ENCODE measurements at places on chromosomes 4 and X.
A peak's percentile ranks its signal among the peaks of the same experiment; 100 is the strongest.

- no peaks in the 10 kb centered on the region for H3K36me3 ChIP-seq
- no peak overlapping the region for H3K4me3 ChIP-seq
- H3K4me1 ChIP-seq = no peaks in the 10 kb centered on the region
- no peak overlapping the region for H3K27ac ChIP-seq
- no peak for DNase-seq
These were observed 25.6 kb upstream of the DAPP1 start for GRCh38 chr4:99790796-99791617.

DNA sequence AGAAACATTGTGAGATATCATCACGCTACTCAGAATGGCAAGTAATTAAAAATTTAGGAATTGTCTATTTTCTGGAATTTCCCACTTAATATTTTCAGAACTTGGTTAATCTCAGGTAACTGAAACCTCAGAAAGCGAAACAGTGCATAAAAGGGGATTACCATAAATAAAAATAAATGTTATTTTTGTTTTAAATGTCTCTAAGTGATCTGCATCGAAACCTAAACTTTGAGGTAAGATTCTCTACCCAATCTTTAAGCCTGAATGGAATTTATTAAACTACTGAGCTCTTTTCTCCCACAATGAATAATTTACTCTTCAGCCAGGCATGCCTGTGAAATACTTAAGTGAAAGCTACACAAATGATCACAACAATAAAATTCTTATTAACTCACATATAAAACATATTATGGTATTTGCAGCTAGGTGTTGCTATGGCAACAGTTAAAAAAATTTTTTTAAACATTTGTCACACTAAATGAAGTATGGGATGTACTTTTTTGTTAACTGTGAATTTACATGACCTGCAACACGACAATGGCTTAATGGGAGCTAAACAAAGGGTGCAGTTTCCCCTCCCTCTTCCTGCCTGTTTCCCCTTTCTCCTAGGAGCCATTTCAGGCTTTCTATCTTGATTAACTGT lies 220.2 kb upstream of the PRPS2 start:
- H3K36me3 ChIP-seq = no peaks in the 10 kb centered on the region
- no peak for DNase-seq
- no peak overlapping the region for H3K27ac ChIP-seq
- H3K27me3 ChIP-seq = no peaks in the 10 kb centered on the region
- H3K4me3 ChIP-seq = no peak overlapping the region

- H3K4me3 ChIP-seq = no peak overlapping the region
- H3K27ac ChIP-seq = no peak overlapping the region
- peaks cover 4% of the 10 kb centered on the region for H3K36me3 ChIP-seq
- no peak for DNase-seq
- no peaks in the 10 kb centered on the region for H3K27me3 ChIP-seq
These were observed 103.3 kb upstream of the TSPAN7 start for GRCh38 chrX:38458071-38458470.

GRCh38 chr4:55013431-55013955 lies 111.9 kb downstream of the KDR start:
- no peak overlapping the region for H3K27ac ChIP-seq
- no peaks in the 10 kb centered on the region for H3K27me3 ChIP-seq
- no peak overlapping the region for H3K4me3 ChIP-seq
- no peaks in the 10 kb centered on the region for H3K4me1 ChIP-seq
- H3K36me3 ChIP-seq = peaks cover 3% of the 10 kb centered on the region

DNA sequence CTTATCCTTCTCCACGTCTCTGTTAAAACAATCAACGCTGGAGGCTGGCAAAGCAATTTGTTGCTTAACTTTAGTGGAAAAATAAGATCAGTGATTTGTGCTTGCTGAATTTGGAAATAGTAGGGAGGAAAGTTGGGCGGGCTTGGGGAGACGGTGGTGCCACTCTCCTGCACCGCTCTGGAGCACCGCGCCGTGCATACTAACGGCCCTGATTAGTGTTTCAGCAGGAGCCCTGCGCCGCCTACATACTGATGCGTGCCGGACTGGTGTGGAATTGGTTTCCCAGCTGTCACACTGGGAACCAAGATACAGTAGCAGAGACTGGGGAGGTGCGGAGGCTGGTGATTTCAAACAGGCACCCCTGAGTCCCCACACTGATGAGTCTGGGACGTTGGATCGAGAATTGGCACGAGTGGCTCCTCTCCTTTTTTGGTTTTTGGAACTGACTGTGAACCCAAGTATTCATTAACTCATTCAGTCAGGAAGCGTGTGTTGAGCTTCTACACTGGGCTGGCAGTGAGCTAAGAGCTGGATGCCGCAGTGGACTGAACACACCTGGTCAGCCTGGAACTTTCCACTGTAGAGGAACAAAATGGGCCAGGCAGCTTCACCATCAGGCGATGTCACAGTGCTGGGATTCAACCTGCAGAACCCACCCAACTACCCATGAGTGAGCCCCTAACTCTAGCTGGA lies 29.0 kb upstream of the PSAPL1 start:
- no peaks in the 10 kb centered on the region for H3K27me3 ChIP-seq
- no peak overlapping the region for H3K27ac ChIP-seq
- peaks cover 4% of the 10 kb centered on the region for H3K4me1 ChIP-seq

DNA sequence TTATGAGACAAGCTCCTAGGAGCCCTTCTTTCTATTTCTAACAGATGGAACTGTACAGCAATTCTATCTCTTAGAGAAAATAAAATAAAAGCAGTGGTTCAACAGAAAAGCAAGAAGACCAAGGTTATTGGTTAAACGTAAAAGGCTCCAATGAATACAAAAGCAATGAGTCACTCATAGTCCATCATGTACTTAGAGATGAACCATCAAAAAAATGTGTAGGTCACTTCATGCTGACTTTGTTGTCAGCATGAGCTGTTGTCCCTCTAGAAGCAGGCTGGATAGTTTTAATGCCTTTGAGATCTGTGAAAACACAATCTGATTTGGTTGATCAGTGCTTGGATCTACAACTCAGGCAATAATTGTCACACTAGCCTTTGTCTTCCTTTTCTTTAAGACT lies 378.6 kb upstream of the ANXA10 start:
- no peaks in the 10 kb centered on the region for H3K27me3 ChIP-seq
- no peaks in the 10 kb centered on the region for H3K4me1 ChIP-seq
- H3K27ac ChIP-seq = no peak overlapping the region
- DNase-seq = no peak
- H3K36me3 ChIP-seq = no peaks in the 10 kb centered on the region

GRCh38 chrX:153774576-153775292 lies 6.1 kb upstream of the SRPK3 start:
- peaks cover 2% of the 10 kb centered on the region for H3K36me3 ChIP-seq
- no peak overlapping the region for H3K4me3 ChIP-seq
- H3K27me3 ChIP-seq = no peaks in the 10 kb centered on the region
- no peaks in the 10 kb centered on the region for H3K4me1 ChIP-seq

- H3K36me3 ChIP-seq = no peaks in the 10 kb centered on the region
- DNase-seq = no peak
- no peak overlapping the region for H3K27ac ChIP-seq
- H3K4me3 ChIP-seq = no peak overlapping the region
These were observed 82.6 kb downstream of the ANXA3 start for GRCh38 chr4:78634011-78634664.

- peaks cover 3% of the 10 kb centered on the region for H3K36me3 ChIP-seq
- no peak overlapping the region for H3K27ac ChIP-seq
- no peak overlapping the region for H3K4me3 ChIP-seq
These were observed 485.8 kb upstream of the TECRL start for GRCh38 chr4:64895031-64895430.

DNA sequence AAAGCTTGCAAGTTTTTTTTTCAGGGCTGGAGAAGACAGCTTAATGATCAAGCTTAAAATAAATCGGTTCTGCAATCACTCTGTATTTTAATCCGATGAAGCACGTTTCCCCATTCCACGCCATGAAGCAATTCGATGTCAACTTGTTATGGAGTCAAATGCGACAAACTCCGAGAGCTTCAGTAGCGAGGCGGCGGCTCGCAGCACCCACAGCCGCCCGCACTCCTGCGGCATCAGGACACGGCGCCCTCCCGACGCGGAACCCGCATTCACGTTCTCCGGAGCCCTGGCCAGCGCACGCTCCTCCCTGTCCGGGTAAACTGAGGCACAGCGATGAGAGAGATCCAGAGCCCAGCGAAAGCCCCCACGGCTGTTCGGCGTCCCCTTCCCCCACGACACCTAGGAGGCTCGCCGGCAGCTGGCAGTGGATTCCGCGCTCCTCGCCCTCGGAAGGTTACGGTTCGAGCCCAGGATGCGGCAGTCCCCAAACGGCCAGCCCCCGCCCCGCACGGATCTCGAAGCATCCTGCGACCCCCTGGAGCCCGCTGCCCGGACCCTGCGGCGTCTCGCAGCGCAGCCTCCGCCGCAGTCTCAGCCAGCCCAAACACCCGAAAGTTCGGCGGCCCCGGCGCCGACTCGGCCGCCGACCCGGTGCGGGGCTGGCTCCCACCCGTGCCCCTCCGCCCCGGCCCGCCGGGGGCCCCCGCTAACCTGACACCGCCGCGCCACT lies 507 bp downstream of the MFAP3L start:
- DNase-seq = no peak
- no peak overlapping the region for H3K27ac ChIP-seq
- no peaks in the 10 kb centered on the region for H3K4me1 ChIP-seq
- H3K4me3 ChIP-seq = peak overlapping the region; percentile 86

GRCh38 chr4:98222306-98222705 lies 38.9 kb upstream of the RAP1GDS1 start:
- no peaks in the 10 kb centered on the region for H3K4me1 ChIP-seq
- no peak overlapping the region for H3K4me3 ChIP-seq
- no peaks in the 10 kb centered on the region for H3K27me3 ChIP-seq
- H3K27ac ChIP-seq = no peak overlapping the region
- H3K36me3 ChIP-seq = no peaks in the 10 kb centered on the region

GRCh38 chr4:89071311-89071710 lies 14.3 kb upstream of the FAM13A start:
- DNase-seq = no peak
- no peak overlapping the region for H3K27ac ChIP-seq
- H3K4me1 ChIP-seq = no peaks in the 10 kb centered on the region
- peaks cover 5% of the 10 kb centered on the region for H3K36me3 ChIP-seq
- H3K4me3 ChIP-seq = no peak overlapping the region

DNA sequence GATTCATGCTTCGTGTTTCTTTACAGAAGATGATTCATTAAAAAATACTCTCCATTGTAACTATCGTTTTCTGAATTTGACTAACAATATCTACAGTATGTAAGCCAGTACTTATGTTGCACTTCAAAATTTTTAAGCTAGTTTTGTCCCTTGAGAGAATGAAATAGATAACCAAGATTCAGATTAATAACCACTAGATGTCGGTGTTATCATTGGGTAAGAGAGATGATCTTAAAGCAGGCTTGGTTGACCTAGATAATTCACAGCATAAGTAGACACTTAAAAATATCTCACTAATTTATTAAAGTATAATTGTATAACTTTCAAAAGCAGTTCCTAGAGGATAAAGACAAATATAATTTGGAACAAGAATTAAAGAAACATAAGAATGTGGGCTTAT lies 430.9 kb downstream of the C4orf33 start:
- H3K27ac ChIP-seq = no peak overlapping the region
- no peak overlapping the region for H3K4me3 ChIP-seq
- no peak for DNase-seq
- H3K27me3 ChIP-seq = no peaks in the 10 kb centered on the region
- H3K4me1 ChIP-seq = peaks cover 2% of the 10 kb centered on the region
- H3K36me3 ChIP-seq = no peaks in the 10 kb centered on the region

DNA sequence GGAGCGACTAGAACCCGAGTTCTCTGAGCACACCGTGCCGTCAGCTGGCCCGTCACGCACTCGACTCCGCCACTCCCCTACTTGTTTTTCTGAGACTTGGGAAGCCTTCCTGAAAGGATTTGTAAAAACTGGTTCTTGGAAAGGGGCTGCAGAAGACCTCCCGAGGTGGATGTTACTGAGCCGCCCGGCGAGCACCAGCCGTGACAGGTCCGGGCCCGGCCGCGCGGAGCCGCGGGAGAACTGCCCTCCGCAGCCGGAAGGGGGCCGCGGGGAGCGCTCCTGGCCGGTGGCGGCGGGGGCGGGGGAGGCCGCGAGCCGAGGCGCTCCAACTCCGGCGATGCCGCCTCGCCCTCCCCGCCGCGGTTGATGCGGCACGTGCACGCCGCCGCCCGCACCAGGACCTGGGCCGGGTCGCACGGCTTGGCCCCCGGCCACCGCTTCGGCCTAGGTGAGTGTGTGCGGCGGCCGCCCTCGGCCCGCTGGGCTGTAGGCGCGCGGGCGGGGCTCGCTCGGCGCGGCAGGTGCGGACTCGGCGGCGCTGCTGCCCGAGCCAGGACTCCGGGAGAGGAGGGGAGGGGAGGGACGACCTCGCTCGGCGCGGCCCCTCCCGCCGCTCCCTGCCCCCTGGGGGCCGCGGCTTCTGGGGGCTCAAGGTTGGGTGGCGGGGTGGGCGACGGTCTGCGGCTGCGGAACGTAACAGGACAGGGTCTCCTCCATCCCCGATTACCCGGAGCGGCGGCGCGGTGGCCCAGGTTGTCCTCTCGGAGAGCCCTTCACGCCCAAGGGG lies 1.7 kb downstream of the SPRY1 start:
- peaks cover 45% of the 10 kb centered on the region for H3K36me3 ChIP-seq
- DNase-seq = peak; percentile 65
- no peaks in the 10 kb centered on the region for H3K4me1 ChIP-seq
- peak overlapping the region; percentile 97 for H3K4me3 ChIP-seq
- H3K27ac ChIP-seq = no peak overlapping the region

- peak overlapping the region; percentile 71 for H3K27ac ChIP-seq
- H3K36me3 ChIP-seq = peaks cover 7% of the 10 kb centered on the region
- no peaks in the 10 kb centered on the region for H3K27me3 ChIP-seq
- DNase-seq = peak; percentile 42
- peaks cover 9% of the 10 kb centered on the region for H3K4me1 ChIP-seq
These were observed 706.5 kb downstream of the CCSER1 start for GRCh38 chr4:90833706-90834105.

GRCh38 chrX:20382518-20383297 lies 116.0 kb upstream of the RPS6KA3 start:
- no peak for DNase-seq
- no peaks in the 10 kb centered on the region for H3K36me3 ChIP-seq

DNA sequence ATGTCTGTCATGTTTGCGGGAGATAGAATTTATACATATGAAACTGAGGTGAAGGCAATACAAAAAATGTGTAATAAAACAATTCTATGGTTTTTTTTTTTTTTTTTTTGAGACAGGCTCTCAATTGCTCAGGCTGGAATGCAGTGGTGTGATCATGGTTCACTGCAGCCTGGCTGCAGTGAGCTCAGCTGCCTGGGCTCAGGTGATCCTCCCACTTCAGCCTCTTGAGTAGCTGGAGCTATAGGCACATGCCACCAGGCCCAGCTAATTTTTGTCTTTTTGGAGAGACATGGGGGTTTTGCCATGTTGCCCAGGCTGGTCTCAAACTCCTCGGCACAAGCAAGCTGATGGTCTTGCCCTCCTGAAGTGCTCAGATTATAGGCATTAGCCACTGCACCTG lies 10.1 kb downstream of the RADX start:
- no peak for DNase-seq
- no peak overlapping the region for H3K27ac ChIP-seq
- no peaks in the 10 kb centered on the region for H3K4me1 ChIP-seq
- H3K36me3 ChIP-seq = no peaks in the 10 kb centered on the region
- no peaks in the 10 kb centered on the region for H3K27me3 ChIP-seq
- H3K4me3 ChIP-seq = no peak overlapping the region

Data from H9 (cell line).